AG09309 (cell line): ENCODE measurements at places on chromosomes 7 and 10.

DNA sequence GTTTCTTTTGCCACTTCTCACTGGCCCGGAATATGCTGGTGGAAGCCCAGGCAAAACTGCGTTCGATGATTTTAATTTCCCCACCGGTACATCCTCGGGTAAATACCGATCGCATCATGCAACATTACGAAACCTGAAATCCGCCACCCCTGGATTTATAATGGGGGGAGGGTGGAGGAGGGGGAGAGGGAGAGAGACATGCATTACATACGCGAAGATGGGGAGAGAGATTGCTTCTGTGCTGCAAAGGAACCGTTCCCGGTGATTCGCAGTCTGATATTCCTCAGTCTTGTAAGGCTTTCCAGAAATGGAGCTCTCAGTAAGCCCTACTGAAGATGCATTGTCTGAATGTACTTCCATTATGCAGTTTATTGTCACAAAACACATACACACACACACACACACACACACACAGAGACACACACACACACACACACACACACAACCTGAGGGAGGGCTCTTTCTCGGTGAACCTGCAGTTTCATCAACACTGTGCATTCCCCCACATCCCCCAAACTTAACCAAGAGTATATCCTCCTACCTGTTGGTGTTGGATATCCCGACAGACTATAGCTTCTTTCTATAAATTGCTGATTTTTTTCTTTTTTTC is 741 bp downstream of the GPR85 start:
- no peak for DNase-seq

- no peak for DNase-seq
These were observed 15.9 kb downstream of the CROT start for GRCh38 chr7:87361320-87361719.

DNA sequence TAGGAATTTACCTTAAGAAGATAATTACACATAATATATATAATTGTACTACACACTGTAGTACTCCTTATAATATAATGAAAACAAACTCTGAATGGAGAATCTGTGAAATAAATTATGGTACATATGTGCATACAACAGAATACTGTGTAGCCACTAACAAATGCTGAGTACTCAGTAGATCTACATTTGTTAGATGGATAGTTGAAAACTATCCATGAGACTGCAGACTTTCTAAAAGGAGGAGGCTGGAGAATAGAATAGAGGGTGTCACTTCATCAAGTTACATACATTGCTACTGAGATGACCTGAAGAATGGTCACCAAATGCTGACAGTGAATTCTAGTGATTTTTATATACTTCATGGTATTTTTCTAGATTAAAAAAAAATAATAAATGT is 68.7 kb upstream of the OGDHL start:
- no peak for DNase-seq

- DNase-seq, result no peak
These were observed 243.2 kb downstream of the SDK1 start for GRCh38 chr7:3544202-3544601.

DNA sequence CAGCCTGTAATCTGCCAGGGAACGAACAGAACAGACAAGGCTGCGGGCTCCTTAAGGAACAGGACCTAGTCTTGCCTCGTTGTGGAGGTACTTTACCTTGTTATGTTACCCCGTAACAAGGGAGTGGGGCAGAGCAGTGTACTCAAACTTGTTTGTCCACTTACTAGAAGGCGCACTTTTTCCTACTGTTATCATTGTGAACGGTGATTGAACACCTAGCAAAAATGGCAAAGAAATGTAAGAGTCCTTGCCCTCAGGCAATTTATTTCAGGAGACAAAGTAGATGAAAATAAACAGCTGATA is 620 bp upstream of the IMPDH1 start:
- DNase-seq, result no peak

DNA sequence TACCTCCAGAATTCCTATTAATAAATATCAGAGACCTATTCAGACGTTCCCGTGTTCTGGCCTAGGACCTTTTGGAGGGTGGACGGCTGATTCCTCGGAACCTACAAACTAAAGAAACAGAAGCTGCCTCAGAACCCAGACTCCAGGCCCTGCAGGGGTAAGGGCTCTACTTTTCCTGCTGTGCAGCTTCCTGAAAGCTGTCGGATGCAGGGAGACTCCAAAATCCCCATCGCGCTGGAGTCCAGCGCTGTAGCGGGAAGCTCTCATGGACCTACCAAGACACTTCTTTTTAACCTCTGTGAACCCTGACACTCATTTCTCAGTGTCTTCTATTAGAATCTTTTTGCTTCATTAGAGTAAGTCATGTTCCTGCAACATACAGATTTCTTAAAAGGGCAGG is 244.5 kb upstream of the PITRM1 start:
- no peak for DNase-seq

DNA sequence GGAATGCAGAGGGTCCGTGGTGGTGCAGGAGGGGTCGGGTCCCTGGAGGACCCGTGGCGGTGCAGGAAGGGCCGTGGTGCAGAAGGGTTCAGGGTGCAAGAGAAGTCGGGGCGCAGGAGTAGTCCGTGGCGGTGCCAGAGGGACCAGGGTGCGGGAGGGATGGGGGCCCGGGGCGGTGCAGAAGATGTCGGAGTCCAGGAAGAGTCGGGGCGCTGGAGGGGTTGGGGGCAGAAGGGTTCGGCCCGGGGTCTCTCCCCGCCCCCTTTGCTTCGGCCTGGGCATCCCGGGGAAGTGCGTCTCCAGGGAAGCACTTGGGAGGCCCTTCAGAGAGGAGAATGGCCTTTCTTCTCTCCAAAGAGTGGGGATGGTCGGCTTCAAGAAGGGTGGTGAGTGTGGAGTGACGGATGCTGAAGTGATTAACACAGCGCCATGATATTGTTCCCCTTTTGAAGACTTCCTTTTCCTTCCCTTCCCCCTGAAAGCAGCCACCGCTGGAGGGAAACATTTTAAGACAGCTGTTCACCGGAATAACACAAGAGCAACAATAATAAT is 997 bp downstream of the WDR37 start:
- DNase-seq, result no peak

DNA sequence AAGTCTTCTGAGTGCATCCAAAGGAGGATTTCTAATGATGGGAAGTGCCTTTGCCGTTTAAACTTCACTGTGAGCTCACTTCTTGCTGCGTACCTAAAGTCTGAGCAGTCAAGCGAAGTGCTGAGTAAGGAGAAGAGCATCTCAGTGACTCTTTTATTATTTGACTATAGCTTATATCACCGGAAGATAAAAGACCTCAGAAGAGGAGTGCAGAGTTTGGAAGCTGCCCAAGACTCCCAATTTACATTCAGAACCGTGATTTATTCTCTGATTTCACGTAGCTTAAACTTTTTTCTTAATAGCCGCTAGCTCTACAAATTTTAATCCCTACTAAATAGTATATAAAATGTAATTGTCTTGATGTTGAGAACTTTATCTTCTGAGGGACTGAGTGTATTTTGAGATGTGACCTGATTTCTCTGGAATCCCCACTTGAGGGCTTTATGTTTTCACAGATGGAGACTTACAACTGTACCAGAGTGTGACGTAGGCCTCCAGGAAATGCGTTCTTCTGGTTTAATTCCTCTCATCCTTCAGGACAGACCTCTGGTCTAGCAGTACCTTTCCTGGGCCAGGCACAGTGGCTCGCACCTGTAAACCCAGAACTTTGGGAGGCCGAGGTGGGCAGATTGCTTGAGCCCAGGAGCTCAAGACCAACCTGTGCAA is 51.1 kb downstream of the CAMK1D start:
- DNase-seq, result no peak

- peak; percentile 73 for DNase-seq
These were observed 66.2 kb downstream of the FAM241B start for GRCh38 chr10:69696073-69696731.

GRCh38 chr10:103493916-103494877 is 692 bp downstream of the NEURL1 start:
- DNase-seq, result no peak

GRCh38 chr7:121795736-121796135 is 77.2 kb upstream of the PTPRZ1 start:
- DNase-seq, result no peak

- no peak for DNase-seq
These were observed 226.5 kb downstream of the RPS24 start for GRCh38 chr10:78260141-78260540.

DNA sequence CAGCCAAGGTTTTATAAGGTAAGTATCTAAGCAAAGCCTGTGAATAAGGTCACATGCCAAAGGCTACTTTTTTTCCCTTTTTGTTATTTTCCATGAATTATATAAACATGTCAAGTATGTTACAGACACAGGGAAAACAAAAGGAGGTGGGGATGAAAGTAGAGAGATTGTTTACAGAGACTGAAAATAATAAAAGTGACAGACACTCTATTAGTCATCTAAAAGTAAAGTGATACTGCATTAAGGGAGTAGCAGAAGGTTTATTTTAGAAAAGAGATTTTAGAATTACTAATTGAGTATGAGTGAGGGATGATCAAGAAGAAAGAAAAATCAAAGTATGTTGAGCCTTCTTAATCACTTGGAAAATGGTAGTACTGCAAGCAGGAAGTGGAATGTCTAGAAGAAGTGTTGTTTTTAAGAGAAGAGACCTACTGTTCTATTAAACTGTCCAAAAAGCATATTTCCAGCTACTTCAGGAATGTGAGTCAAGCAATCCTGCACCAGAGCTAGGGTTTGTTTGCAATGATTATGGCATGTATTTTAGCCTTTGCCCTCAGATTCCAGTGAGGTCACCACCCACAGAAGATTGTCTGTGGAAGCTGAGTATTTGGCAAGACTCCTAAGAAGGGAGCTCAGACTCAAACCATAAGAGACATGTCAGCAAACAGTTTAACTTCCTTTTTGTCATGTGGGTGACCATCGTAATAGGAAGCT is 177.9 kb upstream of the PLXDC2 start:
- DNase-seq, result peak; percentile 69

- no peak for DNase-seq
These were observed 305.6 kb downstream of the RPS24 start for GRCh38 chr10:78339251-78339650.

DNA sequence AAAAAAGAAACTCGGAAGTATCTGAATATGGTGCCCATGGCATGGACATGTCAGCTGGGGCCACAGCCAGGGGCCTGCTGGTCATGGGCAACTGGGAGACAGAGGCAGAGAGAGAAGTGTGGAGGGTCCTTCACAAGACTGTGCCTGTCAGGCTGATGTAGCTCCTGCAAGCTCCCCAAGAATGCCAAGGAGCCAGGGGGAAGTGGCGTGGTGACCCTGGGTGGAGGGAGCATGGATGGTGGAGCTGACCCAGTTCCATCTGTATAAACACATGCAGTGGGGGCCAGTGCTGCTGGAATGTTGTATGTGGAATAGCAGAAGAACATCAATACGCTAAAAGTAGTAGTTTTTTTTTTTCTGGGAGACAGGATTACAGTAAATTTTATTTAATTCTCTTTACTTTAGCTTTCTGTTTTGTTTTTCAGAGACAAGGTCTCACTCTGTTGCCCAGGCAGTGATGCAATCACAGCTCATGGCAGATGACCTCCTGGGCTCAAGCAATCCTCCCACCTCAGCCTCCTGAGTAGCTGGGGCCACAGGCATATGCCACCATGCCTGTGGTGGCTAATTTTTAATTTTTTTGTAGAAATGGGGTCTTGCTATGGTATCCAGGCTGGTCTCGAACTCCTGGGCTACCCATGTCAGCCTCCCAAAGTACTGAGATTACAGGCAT is 10.5 kb upstream of the ZMIZ2 start:
- no peak for DNase-seq

- no peak for DNase-seq
These were observed 1.5 kb downstream of the PCLO start for GRCh38 chr7:83161186-83161585.

- no peak for DNase-seq
These were observed 21.2 kb downstream of the CAV1 start for GRCh38 chr7:116546054-116546453.

GRCh38 chr7:29483219-29484104 is 80.2 kb upstream of the PRR15 start:
- no peak for DNase-seq

- DNase-seq, result no peak
These were observed 16.1 kb upstream of the TAS2R40 start for GRCh38 chr7:143205560-143206293.

DNA sequence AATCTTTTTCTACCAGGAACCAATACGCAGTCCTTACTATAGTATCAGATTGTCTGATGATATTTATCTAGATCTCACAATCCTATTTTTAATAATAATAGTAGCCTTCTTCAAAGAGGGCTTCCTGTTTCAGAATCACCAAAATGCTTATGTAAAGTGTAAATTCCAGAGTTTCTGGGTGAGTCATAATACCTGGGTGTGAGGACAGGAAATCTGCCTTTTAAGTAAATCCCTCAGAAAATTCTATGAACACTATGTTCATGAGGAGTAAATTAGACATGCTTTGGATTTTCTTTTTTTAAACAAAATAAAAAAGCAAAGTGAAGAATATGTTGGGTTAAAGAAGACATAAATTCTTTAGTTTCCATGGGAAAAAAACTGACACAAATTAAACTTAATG is 20.5 kb downstream of the DKK1 start:
- no peak for DNase-seq

- DNase-seq, result no peak
These were observed 34.7 kb downstream of the MINDY4 start for GRCh38 chr7:30805931-30806330.

DNA sequence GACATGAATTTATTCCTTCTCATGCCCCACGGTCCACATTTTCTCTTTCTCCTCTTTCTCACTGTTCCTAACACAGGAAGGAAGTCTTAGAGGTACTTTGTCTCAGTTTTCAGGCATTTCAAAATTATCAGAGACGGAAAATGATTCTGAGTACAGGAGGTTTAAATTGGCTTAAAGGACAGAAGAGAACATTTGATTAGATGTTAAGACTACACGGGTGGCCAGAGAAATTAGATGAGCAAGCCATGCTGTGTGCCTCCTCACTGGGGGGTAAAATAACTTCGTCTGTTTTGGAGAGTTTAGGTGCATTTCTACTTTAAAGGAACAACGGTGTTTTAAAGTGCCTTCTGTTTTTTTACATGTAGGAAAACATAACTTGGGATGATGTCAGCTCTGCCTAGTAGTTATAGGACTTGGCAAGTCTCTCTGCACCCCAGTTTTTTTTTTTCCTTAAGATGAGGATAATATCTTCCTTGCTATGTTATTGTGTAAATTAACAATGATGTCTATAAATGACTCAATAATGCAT is 66.9 kb downstream of the MCMBP start:
- DNase-seq, result no peak

DNA sequence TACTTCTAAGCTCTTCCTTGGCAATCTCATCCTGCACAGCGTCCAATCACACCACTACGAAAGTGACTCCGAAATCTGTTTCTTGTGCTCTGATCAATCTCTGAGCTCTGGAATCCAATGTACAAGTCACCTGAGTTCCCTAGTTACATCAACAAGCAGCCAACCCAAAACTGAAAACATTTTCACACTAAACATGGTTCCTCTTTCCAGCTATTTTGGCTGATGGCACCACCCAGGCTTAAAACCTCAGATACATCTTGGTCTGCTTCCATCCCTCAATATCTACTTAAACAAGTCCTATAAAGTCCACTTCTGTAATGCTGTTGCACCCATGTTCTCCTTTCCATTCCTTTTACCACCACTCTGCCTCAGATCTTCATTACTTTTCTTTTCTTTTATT is 3.6 kb downstream of the BLOC1S2 start:
- no peak for DNase-seq

GRCh38 chr7:44079331-44080021 is 2.9 kb downstream of the POLM start:
- DNase-seq, result no peak

- no peak for DNase-seq
These were observed 16.7 kb downstream of the FAM53B start for GRCh38 chr10:124727361-124727960.

- no peak for DNase-seq
These were observed 554.3 kb downstream of the TYW1 start for GRCh38 chr7:67550801-67551436.
